MM.1S (cell line): ENCODE measurements at places on chromosomes 13 and 19.

- no peak overlapping the region for H3K27ac ChIP-seq
- no peak overlapping the region for H3K4me3 ChIP-seq
- DNase-seq, result no peak
- peaks cover 43% of the 10 kb centered on the region for H3K27me3 ChIP-seq
- no peaks in the 10 kb centered on the region for H3K36me3 ChIP-seq
- no peaks in the 10 kb centered on the region for H3K4me1 ChIP-seq
Observed at GRCh38 chr19:49348305-49349189, 13.3 kb downstream of the CD37 start.

DNA sequence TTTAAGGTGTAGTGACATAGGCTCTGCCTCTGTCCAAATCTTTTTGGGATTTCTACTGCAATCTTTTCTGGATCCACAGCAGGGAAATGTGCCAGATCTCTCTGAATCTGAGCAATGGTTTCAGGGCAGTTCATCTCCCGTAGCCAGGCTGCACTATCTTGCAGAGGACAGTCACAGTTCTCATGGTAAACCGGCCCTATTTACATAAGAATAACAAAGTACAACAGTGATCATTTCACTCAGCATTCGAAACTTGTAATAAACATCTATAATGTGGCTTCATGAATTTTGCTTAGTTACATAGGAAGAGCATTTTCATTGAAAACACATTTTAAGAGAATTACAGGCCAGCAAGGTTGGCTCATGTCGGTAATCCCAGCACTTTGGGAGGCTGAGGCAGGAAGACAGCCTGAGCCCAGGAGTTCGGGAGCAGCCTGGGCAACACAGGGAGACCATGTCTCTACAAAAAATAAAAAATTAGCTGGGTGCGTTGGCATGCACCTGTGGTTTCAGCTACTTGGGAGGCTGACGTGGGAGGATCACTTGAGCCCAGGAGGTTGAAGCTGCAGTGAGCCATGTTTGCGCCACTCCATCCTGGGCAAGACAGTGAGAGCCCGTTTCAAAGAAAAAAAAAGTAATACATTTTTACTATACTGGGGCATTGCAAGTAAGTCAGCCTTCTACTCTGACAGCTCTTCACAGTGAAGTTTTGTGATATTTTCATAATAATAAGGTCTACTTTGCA is 5.0 kb downstream of the POGLUT2 start:
- no peak overlapping the region for H3K27ac ChIP-seq
- H3K4me1 ChIP-seq, result peaks cover 4% of the 10 kb centered on the region
- peaks cover 8% of the 10 kb centered on the region; the same call in 1 of the 2 replicates for H3K36me3 ChIP-seq
- H3K4me3 ChIP-seq, result no peak overlapping the region
- no peak for DNase-seq

GRCh38 chr19:55088543-55089341 is 13.1 kb downstream of the EPS8L1 start:
- no peaks in the 10 kb centered on the region for H3K4me1 ChIP-seq
- H3K36me3 ChIP-seq, result no peaks in the 10 kb centered on the region
- H3K4me3 ChIP-seq, result no peak overlapping the region
- H3K27ac ChIP-seq, result no peak overlapping the region
- peak; percentile 49 for DNase-seq

DNA sequence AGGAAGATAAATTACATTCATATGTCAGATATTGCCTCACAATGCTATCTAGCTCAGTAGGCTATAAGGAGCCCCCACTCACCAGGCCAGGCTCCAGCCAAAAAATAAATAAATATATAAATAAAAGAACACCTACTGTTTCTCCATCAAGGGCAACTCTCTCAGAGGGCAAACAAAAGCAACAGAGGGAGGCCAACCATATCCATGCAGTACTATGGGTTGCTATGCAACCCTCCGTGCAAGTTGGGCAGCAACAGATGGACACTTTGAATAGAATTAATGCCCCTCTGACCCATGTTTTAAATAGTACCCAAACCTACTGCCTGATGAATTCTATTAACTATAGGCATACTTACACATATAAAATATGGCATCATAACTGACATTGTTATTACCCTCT is 279.8 kb upstream of the EDNRB start:
- H3K27me3 ChIP-seq, result no peaks in the 10 kb centered on the region
- DNase-seq, result no peak
- no peak overlapping the region for H3K27ac ChIP-seq
- H3K36me3 ChIP-seq, result no peaks in the 10 kb centered on the region
- H3K4me3 ChIP-seq, result no peak overlapping the region

- no peaks in the 10 kb centered on the region for H3K27me3 ChIP-seq
- no peak overlapping the region for H3K4me3 ChIP-seq
- H3K27ac ChIP-seq, result no peak overlapping the region
- no peaks in the 10 kb centered on the region for H3K36me3 ChIP-seq
- DNase-seq, result no peak
Observed at GRCh38 chr13:67650471-67650870, 420.3 kb upstream of the PCDH9 start.

GRCh38 chr19:39679056-39679790 is 23.5 kb downstream of the LGALS16 start:
- H3K4me3 ChIP-seq, result peak overlapping the region; percentile 81
- no peaks in the 10 kb centered on the region for H3K27me3 ChIP-seq
- peak; percentile 81 for DNase-seq
- H3K4me1 ChIP-seq, result peaks cover 34% of the 10 kb centered on the region
- H3K36me3 ChIP-seq, result no peaks in the 10 kb centered on the region
- peak overlapping the region; percentile 83 for H3K27ac ChIP-seq

GRCh38 chr19:9834307-9834725 is 802 bp upstream of the PIN1 start:
- H3K4me1 ChIP-seq, result peaks cover 10% of the 10 kb centered on the region; the same call in 1 of the 2 replicates
- DNase-seq, result no peak
- no peaks in the 10 kb centered on the region for H3K27me3 ChIP-seq
- H3K27ac ChIP-seq, result no peak overlapping the region
- H3K36me3 ChIP-seq, result no peaks in the 10 kb centered on the region

DNA sequence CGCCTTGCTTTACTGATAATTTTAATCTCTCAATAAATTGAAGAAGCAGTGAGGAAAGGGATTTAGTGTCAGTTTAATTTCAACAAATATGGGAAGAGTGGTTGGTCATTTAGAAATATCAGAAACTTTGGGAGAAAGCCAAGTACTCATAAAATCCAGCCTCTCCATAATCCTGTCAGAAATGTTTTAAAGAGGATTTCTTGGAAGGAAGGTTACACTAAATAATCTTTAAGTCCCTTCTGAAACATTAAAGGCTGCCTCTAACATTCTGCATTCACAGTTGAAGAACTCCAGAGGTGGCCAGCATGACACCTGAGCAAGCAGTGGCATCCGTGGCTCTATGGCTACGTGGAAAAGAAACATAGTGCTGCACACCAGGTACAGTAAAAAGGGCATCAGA is 378.5 kb downstream of the ENOX1 start:
- no peak overlapping the region for H3K4me3 ChIP-seq
- no peak overlapping the region for H3K27ac ChIP-seq
- H3K36me3 ChIP-seq, result no peaks in the 10 kb centered on the region
- H3K4me1 ChIP-seq, result no peaks in the 10 kb centered on the region

- no peaks in the 10 kb centered on the region for H3K4me1 ChIP-seq
- no peaks in the 10 kb centered on the region for H3K36me3 ChIP-seq
- no peak overlapping the region for H3K27ac ChIP-seq
- DNase-seq, result no peak
Observed at GRCh38 chr19:15563325-15563794, 51.7 kb upstream of the CYP4F8 start.

GRCh38 chr13:70107125-70107497 is 515 bp upstream of the ATXN8OS start:
- no peak overlapping the region for H3K4me3 ChIP-seq
- H3K27ac ChIP-seq, result no peak overlapping the region
- H3K27me3 ChIP-seq, result no peaks in the 10 kb centered on the region
- H3K4me1 ChIP-seq, result no peaks in the 10 kb centered on the region

DNA sequence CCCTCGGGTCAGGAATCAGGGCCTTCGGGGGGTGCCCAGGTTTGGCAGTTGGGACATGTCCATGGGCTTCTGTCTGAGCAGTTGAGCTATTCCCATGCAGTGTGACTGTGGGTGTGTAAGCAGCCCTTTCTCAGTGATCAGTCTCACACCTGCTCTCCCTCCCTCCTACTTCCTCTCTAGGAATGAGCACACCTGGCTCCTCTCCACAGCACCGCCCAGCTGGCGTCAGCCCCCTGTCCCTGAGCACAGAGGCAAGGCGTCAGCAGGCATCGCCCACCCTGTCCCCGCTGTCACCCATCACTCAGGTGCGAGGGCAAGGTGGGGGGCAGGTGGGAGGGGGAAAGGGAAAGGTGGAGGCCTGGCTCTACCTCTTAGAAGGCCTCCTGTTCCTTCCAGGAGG is 25.9 kb downstream of the COMP start:
- no peak overlapping the region for H3K4me3 ChIP-seq
- H3K36me3 ChIP-seq, result no peaks in the 10 kb centered on the region
- H3K27me3 ChIP-seq, result no peaks in the 10 kb centered on the region
- H3K27ac ChIP-seq, result no peak overlapping the region

DNA sequence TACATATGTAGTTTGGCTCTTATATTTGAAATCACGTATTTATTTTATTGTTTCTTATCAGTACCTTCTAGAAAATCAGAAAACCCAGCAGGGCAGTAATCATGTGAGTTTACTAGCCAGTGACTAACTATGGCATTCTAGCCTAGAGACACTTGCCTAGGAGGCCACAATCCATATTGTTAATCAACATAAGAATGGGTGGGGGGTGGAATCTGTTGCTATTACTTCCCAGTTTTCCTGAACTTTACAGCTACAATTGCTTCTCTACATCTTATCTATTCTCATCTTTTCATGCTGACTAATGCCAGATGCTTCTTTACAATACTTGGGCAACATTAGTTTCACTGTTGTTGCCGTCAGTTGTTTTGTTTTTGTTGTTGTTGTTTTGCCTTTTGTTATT is 18.7 kb upstream of the ATXN8OS start:
- peaks cover 15% of the 10 kb centered on the region for H3K4me1 ChIP-seq
- H3K4me3 ChIP-seq, result no peak overlapping the region
- no peak for DNase-seq
- H3K36me3 ChIP-seq, result no peaks in the 10 kb centered on the region
- H3K27me3 ChIP-seq, result no peaks in the 10 kb centered on the region
- no peak overlapping the region for H3K27ac ChIP-seq

GRCh38 chr19:45607071-45608029 is 5.3 kb upstream of the GPR4 start:
- no peaks in the 10 kb centered on the region for H3K36me3 ChIP-seq
- DNase-seq, result no peak
- H3K27ac ChIP-seq, result no peak overlapping the region
- peak overlapping the region; percentile 15; the same call in 1 of the 2 replicates for H3K4me3 ChIP-seq
- H3K4me1 ChIP-seq, result peaks cover 7% of the 10 kb centered on the region; the same call in 1 of the 2 replicates
- H3K27me3 ChIP-seq, result peaks cover 7% of the 10 kb centered on the region

DNA sequence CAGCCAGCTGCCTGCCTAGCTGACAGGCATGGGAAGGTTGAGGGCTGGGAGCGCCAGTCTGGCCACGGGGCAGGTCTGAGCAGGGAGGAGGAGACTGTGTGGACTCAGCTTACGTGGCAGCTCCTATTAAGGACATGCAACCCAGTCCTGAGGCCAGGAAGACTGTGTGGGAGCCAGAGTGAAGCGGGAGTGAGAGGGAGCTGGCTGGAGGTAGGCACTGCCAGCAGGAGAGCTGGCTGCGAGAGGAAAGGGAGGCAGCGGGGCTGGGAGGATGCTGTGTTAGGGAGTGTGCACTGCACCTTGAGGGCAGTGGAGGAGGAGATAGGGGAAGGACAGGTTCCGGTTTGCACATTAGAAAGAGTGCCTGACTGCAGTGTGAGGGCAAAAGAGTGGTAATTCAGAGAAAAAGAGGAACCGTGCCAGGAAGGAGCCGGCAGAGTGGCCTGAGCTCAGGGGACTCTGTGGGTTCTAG is 99.2 kb downstream of the SLC7A1 start:
- no peaks in the 10 kb centered on the region for H3K36me3 ChIP-seq
- H3K4me1 ChIP-seq, result no peaks in the 10 kb centered on the region
- H3K27ac ChIP-seq, result no peak overlapping the region
- DNase-seq, result no peak
- no peaks in the 10 kb centered on the region for H3K27me3 ChIP-seq
- no peak overlapping the region for H3K4me3 ChIP-seq

DNA sequence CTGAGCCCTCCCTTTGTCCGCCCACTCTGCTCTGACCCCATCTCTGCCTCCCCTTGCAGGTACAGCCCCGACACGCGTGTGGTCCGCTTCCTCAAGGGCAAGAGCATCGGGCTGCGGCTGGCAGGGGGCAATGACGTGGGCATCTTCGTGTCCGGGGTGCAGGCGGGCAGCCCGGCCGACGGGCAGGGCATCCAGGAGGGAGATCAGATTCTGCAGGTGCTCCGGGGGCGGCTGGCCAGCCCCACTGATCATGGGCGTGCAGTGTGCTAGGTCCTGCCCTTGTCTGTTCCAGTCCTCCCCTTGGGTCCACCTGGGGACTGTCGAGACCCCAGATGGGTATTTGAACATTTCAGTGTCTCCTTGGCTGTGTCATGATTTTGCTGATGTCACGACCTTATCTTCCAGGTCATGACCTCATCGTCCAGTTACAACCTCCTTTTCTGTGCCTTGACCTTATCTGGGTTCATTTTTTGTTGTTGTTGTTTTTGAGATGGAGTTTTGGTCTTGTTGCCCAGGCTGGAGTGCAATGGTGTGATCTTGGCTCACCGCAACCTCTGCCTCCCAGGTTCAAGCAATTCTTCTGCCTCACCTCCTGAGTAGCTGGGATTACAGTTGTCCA is 25.3 kb downstream of the APBA3 start:
- H3K36me3 ChIP-seq, result no peaks in the 10 kb centered on the region
- no peaks in the 10 kb centered on the region for H3K4me1 ChIP-seq
- DNase-seq, result no peak
- H3K27me3 ChIP-seq, result peaks cover 99% of the 10 kb centered on the region
- H3K27ac ChIP-seq, result no peak overlapping the region

GRCh38 chr19:7641290-7642276 is 4.7 kb downstream of the STXBP2 start:
- no peaks in the 10 kb centered on the region for H3K27me3 ChIP-seq
- no peak overlapping the region for H3K4me3 ChIP-seq
- DNase-seq, result no peak
- H3K27ac ChIP-seq, result no peak overlapping the region
- no peaks in the 10 kb centered on the region for H3K36me3 ChIP-seq

DNA sequence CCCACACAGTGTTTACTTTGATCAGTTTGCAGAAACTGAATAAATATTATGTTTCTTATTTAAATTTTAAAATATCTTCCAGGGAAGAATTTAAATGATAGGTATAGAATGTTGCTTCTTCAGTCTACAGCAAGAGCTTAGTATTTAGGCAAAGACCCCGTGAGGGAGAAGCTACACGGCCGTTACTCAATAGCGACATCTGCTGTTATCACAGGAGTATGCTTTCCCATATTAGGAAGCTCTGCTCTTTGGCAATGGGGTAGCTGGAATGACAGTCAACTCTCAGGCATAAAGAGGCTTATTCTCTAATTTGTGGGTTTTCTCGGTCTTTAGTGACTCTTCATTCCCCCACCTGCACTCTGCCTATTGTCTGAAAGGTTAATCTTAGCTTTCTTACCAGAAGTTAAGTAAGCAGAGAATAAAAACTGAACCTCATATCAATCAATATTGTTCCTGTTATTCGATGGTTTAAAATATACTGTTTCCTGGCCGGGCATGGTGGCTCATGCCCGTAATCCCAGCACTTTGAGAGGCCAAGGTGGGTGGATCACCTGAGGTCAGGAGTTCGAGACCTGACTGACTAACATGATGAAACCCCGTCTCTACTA is 13.2 kb upstream of the LHFPL6 start:
- no peaks in the 10 kb centered on the region for H3K36me3 ChIP-seq
- H3K27ac ChIP-seq, result no peak overlapping the region
- no peak overlapping the region for H3K4me3 ChIP-seq
- H3K27me3 ChIP-seq, result no peaks in the 10 kb centered on the region
- no peaks in the 10 kb centered on the region for H3K4me1 ChIP-seq
- DNase-seq, result peak; percentile 51

GRCh38 chr13:36769545-36769944 is 49.5 kb upstream of the RFXAP start:
- H3K27ac ChIP-seq, result no peak overlapping the region
- H3K4me3 ChIP-seq, result no peak overlapping the region
- H3K36me3 ChIP-seq, result no peaks in the 10 kb centered on the region
- no peaks in the 10 kb centered on the region for H3K27me3 ChIP-seq
- DNase-seq, result no peak
